Mesothelial cell of epicardium (in vitro differentiated cells): ENCODE measurements at places on chromosomes 4 and X. TPM values are rescaled to one million over a fixed set of nuclear protein-coding genes. Genes with fewer than 3 reads are reported as not detected.

The SERPINA7 gene
- not detected in 3 replicates for total RNA-seq

The GPC3 gene
- total RNA-seq = 837 to 864 TPM (median 859 TPM) in 3 replicates

The ASB9 gene
- 1.3 to 2.1 TPM (median 1.3 TPM) in 3 replicates for total RNA-seq

The P2RY4 gene
- total RNA-seq = 0.94 to 1.1 TPM (median 0.97 TPM) in 3 replicates

GRCh38 chr4:80266253-80266901 lies at the start of gene FGF5:
TSS of gene FGF5 (plus strand) at chr4:80266664. CDS start at chr4:80266825, 161 bp downstream.
- H3K27me3 ChIP-seq = peaks cover 100% of the 10 kb centered on the region
- no peak for DNase-seq
- H3K4me1 ChIP-seq = peaks cover 26% of the 10 kb centered on the region
- no peak within 1 kb of the TSS for H3K27ac ChIP-seq
- no peaks in the 10 kb centered on the region for H3K36me3 ChIP-seq

DNA sequence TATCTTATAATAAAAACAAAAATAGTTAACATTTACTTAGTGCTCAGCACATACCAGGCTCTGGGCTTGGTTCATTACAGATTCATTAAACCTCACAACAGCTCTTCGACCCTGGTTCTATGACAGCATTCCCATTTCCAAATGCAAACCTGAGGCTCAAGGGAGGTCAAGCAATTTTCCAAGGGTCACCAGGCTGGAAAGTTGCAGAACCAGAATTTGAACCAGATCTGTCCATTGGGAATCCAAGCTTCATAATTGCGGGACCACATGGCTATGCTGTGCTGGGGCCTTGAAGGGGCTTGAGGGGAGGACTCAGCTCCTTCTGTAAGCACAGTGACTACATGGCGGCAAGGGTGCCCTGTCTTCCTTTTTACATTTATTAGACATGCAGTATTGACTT lies 197.3 kb upstream of the LNX1 start:
- H3K4me1 ChIP-seq = no peaks in the 10 kb centered on the region
- H3K27me3 ChIP-seq = peaks cover 14% of the 10 kb centered on the region
- H3K27ac ChIP-seq = no peak overlapping the region
- DNase-seq = no peak

DNA sequence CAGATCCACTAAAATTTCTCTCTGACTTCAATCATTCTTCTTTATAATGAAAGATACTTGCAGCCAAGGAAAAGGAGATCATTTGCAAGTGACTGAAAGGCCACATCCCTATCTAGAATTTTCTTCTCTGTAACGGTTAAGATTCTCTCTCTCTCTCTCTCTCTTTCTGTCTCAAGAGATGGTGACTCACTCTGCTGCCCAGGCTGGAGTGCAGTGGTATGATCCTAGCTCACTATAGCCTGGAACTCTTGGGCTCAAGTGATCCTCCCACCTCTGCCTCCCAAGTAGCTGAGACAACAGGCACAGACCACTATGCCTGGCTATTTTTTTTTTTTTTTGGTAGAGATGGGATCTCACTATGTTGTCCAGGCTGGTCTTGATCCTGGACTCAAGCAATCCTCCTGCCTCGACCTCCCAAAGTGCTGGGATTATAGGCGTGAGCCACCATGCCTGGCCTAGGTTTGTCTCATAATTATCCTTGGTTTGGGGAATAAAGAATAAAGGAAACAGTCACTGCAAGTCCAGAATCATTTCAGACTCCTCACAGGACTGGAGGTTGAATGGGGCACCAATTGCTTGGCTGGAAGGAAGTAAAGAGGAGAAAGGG lies 33.3 kb upstream of the GALNT7 start:
- H3K27ac ChIP-seq = no peak overlapping the region
- H3K4me1 ChIP-seq = peaks cover 24% of the 10 kb centered on the region
- DNase-seq = no peak

- no peaks in the 10 kb centered on the region for H3K36me3 ChIP-seq
- H3K4me3 ChIP-seq = no peak overlapping the region
- no peaks in the 10 kb centered on the region for H3K4me1 ChIP-seq
- H3K27me3 ChIP-seq = no peaks in the 10 kb centered on the region
- DNase-seq = no peak
- H3K27ac ChIP-seq = no peak overlapping the region
Observed at GRCh38 chrX:18410038-18410437, 15.4 kb upstream of the CDKL5 start.
